ENCODE measurements at places on chromosomes 4 and X.
A peak's percentile ranks its signal among the peaks of the same experiment; 100 is the strongest.

DNA sequence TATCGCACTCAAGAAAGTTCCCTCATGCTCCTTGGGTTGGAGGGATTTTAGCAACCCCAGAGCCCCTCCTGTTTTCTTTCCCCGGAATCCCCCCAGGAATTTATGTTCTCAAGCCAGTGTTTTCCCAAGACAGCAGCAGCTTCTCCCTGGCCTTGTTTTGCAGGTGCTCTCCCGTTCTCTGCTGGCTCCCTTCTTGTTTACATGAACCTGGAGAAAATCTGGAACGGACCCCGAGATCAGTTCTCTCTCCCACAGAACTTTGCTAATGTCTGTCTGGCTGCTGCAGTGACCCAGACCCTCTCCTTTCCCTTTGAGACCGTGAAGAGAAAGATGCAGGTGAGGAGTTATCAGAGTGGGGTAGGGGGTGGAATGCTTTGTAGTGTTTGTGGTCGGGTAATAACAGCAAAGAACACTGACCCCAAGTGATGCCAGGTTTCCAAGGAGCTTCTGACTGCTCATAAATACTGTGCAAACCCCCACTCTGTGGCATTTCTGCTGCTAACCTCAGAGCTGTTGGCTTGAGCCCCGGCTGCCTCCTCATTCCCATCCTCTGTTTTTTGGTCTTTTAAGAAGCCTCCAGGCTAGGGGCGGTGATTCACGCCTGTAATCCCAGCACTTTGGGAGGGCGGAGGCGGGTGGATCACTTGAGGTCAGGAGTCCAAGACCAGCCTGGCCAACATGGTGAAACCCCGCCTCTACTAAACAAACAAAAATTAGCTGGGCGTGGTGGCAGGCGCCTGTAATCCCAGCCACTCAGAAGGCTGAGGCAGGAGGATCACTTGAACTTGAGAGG lies 11.1 kb downstream of the SLC25A43 start:
- DNase-seq = no peak

DNA sequence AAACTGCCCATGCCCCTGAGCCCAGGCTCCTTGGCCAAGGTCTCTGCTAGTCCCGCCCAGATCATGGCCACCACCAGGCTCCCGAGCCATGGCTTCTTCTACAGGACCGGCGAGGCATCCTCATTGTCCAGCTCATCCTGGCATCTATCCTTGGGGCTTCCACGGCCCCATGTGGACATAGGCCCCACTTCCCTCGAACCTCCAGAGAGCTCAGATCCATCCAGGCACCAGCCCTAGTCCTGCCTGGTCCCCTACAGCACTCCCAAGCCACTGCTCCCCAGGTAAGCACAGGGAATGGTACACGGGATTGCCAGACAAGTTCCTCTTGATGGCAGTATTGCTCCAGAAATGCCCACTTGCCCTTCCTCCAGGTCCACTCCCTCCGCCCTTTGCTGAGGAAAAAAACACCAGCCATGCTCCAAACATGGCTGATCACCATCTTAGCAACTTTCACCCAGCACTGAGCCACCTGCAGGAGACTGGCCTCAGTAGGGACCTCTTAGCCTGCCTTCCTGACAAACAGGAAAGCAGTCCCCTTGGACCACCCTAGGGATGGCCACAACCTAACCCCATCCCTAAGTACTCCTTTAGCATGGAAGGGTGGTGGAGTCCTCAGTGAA lies 272.1 kb upstream of the AGTR2 start:
- no peak for DNase-seq

GRCh38 chr4:25826074-25826752 lies 36.6 kb downstream of the SEL1L3 start:
- no peak for DNase-seq

DNA sequence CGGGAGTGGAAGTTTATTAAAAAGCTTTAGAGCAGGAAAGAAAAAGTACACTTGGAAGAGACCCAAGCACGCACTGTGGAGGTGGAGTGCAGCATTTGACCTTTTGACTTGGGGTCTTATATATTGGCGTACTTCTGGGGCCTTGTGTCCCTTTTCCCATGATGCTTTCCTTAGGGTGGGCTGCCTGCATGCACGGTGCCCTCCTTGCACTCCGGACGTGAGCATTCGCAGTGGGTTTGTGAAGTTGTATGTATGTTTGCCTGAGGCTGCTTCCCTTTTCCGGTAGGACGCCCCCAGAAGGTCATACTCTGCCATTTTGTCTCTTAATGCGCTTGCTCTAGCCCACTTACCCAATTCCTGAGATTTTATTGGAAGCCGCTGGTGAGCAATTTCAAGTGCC lies 39.6 kb downstream of the TRMT44 start:
- DNase-seq = no peak

DNA sequence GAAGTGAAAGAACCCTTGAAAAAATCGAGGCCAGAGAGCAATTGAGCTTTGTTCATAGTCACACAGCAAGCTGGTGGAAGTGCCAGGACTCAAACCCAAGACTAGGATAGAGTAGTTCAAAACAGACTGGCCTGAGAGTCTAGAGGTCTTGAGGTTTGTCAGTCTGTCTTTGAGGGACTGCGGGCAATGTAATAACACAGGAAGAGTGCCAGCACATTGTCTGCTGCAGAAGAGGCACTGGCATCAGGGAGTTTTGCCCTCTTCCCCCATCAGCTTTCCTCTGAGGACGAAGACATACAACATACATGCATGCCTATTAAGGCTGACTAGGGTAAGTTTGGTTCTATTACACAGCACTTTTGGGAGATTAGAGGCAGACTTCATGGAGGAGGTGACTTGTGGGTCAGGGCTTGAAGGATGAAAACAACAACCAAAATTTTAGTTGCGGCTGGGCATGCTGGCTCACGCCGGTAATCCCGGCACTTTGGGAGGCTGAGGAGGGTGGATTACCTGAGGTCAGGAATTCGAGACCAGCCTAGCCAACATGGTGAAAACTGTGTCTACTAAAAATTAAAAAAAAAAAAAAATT lies 64.1 kb upstream of the LAS1L start:
- no peak for DNase-seq

GRCh38 chr4:128737098-128737513 lies 72.4 kb upstream of the JADE1 start:
- no peak for DNase-seq

DNA sequence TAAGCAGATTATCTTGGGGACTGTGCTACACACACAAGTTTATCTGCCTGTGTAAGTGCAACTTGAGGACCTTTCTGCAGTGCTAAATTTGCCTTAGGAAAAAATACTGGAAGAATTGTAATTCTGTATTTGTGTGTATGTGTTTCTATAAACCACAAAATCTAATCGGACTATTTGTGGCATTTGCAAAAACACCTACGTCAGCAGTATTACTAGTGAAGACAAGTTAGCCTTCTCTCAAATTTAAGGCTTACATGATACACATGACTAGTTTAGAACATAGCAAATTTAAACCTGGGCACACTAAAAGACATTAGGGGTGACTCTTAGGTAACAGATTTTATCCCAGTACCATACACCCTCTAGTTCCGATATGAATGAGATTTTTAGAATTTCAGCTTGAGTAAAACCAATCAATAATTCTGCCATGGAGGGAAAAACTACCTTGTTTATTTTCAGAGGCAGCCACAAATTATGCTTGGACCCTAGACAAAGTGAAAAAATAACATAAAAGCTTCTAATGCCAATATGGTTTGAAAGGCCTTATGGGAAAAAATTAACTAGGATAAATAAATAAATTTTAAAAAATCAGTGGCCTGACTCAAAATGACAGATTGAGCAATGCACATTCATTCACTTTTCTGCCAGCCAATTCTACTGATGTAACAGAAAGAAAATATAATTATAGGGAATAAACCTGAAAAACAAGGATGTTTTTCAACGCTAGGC lies 176.4 kb downstream of the SNCA start:
- no peak for DNase-seq

GRCh38 chr4:137800861-137801260 lies 268.6 kb upstream of the PCDH18 start:
- DNase-seq = no peak

GRCh38 chr4:54696649-54697048 lies 38.9 kb downstream of the KIT start:
- no peak for DNase-seq

- no peak for DNase-seq
These were observed 5.9 kb upstream of the SCARB2 start for GRCh38 chr4:76219299-76220055.

DNA sequence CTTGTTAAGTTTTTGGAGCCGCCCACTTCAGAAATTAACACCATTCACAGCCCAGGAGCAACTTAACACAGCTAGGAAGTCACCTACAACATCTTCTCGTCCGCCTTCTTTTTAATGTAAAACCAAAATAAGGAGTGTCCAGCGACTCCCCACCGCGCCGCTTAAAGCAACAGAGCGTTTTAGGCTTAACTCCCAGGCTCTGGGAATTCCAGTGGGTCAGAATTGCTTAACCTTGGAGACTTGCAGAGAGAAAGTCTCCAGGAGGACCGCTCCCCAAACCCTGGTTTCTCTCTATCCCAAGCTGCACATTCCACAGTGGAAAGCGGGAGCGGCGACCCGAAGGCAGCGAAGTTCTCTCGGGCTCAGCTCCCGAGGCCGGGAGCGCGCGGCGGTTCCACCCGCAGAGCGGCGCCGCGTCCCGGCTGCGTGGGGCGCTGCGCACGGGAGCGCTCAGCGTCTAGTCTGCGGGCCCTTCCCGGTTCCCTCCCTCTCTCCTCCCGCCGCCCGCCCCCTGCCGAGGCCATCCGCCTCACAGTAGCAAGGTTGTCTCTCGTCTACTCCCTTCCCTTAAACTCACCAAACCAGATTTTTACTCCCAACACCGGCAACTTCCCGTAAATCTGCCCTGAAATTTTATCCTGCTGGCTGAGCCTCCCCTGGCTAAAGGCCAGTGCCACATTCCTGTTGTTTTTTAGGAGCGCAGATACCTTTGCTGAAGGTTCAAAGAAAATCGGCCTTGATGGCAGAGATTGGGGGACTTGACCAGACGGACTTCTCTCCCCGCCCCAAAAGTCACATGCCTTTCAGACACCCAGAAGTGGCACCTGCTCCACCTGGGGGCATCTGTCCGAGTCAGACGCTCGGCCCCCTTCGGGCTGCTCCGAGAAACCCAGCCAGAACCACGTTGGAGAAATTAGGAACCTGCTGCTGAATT lies at the start of gene RBM47:
Gene RBM47, minus strand, starts transcription at position 464 of the 934 bp plus-strand sequence. CDS start 190,971 bp downstream, outside the sequence.
- DNase-seq = peak; percentile 21

GRCh38 chr4:24775032-24775605 lies 20.3 kb upstream of the SOD3 start:
- DNase-seq = no peak

- DNase-seq = peak; percentile 22
These were observed 318.9 kb upstream of the GATB start for GRCh38 chr4:152079543-152080293.

DNA sequence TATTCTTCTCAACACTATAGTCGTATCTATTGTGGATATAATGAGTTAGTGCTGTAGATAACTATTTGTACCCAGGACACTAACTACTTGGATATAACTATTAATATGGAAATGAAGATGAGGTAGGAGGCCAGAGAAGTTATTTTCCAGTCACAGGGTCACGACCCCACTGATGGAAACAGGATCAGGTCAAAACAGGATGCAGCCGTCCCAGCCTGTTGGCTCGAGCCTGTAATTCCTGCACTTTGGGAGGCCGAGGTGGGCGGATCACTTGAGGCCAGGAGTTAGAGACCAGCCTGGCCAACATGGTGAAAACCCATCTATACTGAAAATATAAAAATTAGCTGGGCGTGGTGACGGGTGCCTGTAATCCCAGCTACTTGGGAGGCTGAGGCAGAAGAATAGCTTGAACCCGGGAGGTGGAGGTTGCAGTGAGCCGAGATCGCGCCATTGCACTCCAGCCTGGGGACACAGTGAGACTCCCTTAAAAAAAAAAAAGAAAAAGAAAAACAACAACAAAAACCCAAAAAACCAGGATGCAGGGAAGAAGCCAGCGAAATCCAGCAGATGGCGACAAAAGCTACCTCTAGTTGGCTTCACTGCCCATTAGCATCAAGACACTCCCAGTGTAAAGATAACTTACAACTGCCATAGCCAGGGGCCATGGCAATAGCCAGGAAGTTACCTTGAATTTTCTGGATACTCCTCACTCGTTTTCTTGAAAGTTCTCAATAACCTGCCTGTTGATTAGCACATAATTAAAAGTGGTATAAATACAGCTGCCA lies 37.9 kb upstream of the NKAP start:
- DNase-seq = no peak

DNA sequence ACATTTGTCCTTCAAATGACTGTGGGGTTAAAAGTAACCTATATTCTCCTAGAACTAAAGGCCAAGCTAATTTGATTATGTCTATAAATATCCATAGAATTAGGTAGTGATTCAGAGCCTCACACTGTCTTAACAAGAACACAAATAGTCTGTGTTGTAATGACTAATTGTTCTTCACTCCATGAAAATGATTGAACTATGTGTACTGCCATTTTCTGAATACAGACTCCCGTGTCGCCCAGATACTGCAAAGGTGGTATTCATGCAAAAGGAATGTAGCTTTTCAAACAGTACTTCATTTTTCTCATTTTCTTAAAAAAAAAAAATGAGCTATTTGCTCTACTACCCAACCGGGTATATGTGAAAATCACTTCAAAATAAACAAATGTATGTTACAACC lies 11.3 kb upstream of the PHKA2 start:
- DNase-seq = no peak

- no peak for DNase-seq
These were observed 17.2 kb downstream of the EDNRA start for GRCh38 chr4:147498031-147498660.

DNA sequence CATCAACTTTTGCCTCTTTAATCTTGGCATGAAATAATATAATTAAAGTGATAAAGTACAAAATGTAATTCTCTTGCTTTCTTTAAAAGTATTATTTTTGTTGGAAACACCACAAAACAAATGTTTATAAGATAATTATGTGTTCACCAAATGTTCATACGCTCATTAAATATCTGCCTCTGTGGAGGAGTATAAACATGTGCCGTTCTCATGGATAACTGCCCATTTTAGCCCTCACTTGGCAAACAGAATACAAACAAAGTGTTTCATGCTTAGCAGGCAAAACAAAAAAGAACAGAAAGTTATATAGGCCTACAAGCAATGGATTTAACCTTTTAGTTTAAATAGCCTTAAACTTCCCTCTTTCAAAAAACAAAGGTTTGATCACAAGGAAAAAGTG lies 800.5 kb upstream of the DIAPH2 start:
- DNase-seq = no peak

DNA sequence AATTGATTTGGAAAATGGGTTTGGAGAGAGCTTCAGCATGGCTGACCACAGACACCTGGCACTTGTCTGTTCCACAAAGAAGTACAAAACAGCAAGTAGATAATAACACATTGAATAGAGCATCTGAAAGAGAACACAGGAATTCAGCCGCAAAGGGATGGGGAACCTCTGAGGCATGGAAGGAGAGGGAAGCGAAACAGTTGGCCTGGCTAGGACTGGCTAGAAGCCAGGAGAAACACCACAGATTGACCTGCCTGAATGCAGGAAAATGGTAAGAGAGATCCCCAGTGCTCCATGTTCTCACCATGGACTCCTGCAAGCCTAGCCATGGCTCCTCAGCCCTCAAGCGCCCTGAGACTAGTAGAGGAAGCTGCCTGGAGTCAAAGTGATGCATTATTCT lies 169.7 kb upstream of the SH3RF1 start:
- DNase-seq = no peak

GRCh38 chrX:87663421-87663820 lies 145.8 kb downstream of the KLHL4 start:
- DNase-seq = no peak

- DNase-seq = no peak
These were observed 131.7 kb downstream of the SLC4A4 start for GRCh38 chr4:71470524-71470923.

GRCh38 chrX:17214962-17215361 lies 160.0 kb upstream of the NHS start:
- DNase-seq = no peak

Measured in activated naive CD8-positive, alpha-beta T cell treated with anti-CD3 and anti-CD28 coated beads for 36 hours (primary cell).